ENCODE measurements at places on chromosomes 2 and 18.

DNA sequence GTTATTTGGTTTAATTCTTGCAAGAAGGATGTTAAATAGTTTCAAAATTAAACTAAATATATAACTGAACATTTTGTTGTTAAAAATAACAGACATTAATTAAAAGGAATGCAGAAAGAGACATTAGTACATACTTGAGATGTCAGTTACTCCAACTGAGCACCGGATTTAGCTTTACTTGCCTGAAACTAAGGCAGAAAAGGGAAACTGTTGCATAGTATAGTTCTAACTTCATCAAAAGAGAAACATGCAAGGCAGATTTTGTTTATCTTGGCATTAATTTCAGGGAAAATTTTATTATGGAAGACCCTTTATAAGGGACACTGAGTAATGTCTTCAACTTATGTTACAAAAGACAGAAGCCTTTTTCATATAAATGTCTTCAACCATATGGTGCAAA, 218.3 kb downstream of the STK39 start:
- DNase-seq = no peak

DNA sequence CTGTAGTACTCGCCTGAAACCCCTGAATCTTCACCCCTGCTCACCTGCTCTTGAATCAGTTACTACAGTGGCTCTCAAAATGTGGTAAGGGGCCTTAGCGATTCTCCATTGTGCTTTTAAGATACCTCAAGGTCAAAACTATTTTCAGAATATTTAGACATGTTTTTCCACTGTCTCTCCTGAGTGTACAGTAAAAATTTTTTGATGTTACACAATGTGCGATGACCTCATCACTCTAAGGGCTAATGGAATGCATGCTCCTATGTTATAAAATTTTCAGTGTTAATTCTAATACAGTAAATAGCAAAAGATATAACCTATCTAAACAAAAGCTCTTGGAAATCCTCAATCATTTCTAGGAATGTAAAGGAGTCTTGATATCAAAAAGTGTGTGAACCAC, 336.9 kb upstream of the PKDCC start:
- no peak for DNase-seq

GRCh38 chr2:195683174-195683573, 26.1 kb downstream of the SLC39A10 start:
- no peak for DNase-seq

DNA sequence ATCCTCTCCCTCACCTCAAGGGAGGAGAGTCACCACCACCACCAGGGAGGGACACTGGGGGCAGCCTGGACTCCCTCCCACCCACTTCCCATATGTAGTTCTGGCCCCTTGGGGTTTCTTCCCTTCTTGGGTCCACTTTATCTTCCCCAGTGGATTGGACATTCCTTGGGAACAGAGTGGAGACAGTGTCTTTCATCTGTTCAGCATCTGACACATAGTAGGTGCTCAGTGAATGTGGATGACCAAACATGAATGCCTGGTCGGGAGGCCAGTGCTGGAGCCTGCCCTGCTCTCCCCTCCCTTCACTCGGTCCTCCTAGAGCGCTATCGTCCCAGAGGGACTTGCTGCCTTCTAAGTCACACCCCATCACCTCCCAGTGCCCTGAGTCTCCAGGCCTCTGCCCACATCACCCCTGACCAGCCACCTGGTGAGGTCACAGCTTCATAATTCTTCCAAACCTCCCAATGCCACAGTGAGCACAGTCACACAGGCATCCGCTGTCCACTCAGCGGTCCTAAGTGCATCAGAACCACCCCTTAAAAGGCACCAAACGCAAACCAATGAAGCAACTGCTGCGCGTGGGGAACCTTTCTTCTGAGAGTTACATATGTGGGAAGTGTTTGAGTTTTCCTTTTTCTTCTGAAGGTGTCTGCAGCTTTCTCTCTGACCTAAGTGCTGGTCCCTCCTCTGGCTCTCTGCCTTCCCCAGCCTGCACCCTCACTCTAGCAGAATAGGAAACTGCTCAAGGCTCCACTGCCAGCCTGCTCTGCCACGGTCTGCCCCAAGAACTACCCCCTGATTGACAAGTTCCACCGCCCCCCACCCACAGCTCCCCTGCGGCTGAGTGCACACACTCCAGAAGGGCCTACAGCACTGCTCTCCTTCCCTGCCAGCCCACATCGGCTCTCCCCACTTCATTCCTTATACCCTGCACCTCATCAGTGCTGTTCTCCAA, 7.2 kb upstream of the SFXN5 start:
- no peak for DNase-seq

GRCh38 chr2:168738062-168738461, 64.4 kb upstream of the NOSTRIN start:
- DNase-seq = no peak

- no peak for DNase-seq
Measured at GRCh38 chr2:215900203-215900611, 113.1 kb downstream of the MREG start.

DNA sequence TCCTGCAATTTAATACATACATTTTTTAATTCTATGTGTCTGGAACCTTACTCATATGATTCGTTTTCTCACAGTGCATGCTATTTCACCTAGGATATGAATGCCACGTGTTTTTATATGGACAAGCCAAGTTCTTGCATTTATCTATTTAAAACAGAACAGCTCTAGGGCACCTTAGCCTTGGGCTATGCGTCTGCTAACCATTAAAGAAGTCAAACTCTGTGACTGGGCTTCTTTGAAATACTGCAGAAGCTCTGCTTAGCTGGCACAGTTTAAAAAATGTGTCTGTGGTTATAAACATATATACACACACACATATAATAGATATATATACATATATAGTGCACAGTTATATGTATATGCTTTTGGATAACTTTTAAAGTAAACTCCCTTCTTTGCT, 890.8 kb upstream of the KLHL29 start:
- DNase-seq = no peak

- DNase-seq = no peak
Measured at GRCh38 chr2:238699307-238700116, 148.4 kb upstream of the TWIST2 start.

GRCh38 chr2:658426-658825, 18.8 kb downstream of the TMEM18 start:
- DNase-seq = no peak

GRCh38 chr2:14635391-14635871, 2.9 kb downstream of the LRATD1 start:
- peak; percentile 39 for DNase-seq

DNA sequence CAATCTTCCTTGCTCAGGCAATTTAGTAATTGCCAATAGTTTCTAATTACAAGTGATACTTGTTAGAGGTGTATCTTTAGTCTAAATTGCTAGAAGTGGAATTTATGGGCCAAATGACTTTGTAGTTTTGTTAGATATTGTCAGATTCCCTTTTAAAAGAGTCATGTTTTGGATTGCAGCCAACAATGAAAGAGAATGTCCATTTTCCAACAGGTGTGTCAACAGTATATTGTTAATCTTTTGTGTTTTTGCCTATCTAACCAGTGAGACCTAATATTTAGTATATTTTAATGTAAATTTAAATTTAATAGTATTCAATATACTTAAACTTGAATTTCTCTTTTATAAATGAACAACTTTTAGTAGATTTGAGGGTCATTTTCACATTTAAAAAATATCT, 259.4 kb upstream of the ETAA1 start:
- no peak for DNase-seq

- no peak for DNase-seq
Measured at GRCh38 chr2:149355716-149356422, 25.5 kb downstream of the LYPD6 start.

All from astrocyte of the cerebellum (primary cell).